ENCODE measurements at places on chromosomes 3 and 15.

- no peak overlapping the region for H3K4me3 ChIP-seq
- no peaks in the 10 kb centered on the region for H3K36me3 ChIP-seq
- H3K27me3 ChIP-seq, result no peaks in the 10 kb centered on the region
These were observed 20.2 kb downstream of the GBE1 start for GRCh38 chr3:81741216-81741615.

GRCh38 chr3:8253201-8253600, 248.4 kb upstream of the LMCD1 start:
- no peak overlapping the region for H3K27ac ChIP-seq
- DNase-seq, result no peak
- no peaks in the 10 kb centered on the region for H3K4me1 ChIP-seq

- no peaks in the 10 kb centered on the region for H3K27me3 ChIP-seq
- H3K36me3 ChIP-seq, result no peaks in the 10 kb centered on the region
These were observed 11.6 kb upstream of the EPHB3 start for GRCh38 chr3:184549796-184550577.

DNA sequence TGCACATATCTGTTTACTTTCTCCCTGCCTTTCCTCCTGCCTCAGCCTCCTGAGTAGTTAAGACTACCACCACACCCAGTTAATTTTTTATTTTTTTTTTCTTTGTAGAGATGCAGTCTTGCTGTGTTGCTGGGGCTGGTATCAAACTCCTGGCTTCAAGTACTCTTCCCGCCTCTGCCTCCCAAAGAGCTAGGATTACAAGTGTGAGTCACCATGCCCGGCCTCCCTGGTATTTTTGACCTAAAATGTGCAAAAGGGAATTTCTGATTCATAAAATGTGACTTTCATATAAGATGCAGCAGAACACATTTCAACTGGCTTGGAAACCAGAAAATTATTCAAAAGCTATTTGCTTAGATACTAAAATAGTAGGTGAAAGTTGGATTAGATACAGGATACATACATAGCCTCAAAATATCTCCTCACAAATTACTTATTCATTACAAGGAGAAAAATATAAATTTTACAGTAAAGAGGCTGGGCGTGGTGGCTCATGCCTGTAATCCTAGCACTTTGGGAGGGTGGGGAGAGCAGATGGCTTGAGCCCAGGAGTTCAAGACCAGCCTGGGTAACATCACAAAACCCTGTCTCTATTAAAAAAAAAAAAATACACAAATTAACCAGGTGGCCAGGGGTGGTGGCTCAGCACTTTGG, 32.0 kb downstream of the MAP4 start:
- no peaks in the 10 kb centered on the region for H3K27me3 ChIP-seq
- H3K4me1 ChIP-seq, result no peaks in the 10 kb centered on the region
- DNase-seq, result no peak
- H3K27ac ChIP-seq, result no peak overlapping the region

GRCh38 chr3:39166134-39166710, 12.8 kb upstream of the CSRNP1 start:
- no peak for DNase-seq
- H3K27me3 ChIP-seq, result no peaks in the 10 kb centered on the region
- no peak overlapping the region for H3K4me3 ChIP-seq
- H3K36me3 ChIP-seq, result no peaks in the 10 kb centered on the region
- H3K27ac ChIP-seq, result peak overlapping the region; percentile 46

DNA sequence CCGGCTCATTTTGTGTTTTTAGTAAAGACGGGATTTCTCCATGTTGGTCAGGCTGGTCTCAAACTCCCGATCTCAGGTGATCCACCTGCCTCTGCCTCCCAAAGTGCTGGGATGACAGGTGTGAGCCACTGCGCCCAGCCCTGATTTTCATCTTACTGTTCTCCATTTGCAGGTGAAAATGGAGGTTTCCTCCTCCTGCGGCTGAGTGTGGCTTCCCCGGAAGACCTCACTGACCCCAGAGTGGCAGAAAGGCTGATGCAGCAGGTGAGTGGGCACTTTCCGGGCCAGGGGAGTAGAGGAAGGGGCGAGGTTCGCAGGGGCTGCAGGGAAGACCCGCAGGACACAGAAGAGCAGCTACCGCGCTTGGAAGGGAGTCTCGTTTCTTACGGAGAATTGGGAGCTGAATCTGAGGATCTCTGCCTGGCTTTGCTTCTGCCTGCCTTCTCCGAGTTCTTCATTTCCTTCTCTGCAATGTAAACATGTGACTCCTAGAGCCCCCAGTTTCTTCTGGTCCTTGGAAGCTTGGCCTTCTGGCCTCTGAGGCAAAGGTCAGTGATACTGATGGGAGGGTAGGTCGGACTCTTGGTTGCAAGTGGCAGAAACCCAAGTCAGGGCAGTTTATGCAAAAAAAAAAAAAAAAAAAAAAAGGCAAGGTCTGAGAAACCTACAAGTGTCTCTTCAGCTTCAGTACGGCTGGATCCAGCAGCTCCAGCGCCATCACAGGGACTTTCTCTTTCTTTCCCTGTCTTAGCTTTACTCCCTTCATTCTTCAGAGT, 8.9 kb downstream of the MUC20 start:
- H3K4me1 ChIP-seq, result peaks cover 26% of the 10 kb centered on the region
- H3K27me3 ChIP-seq, result no peaks in the 10 kb centered on the region
- no peak overlapping the region for H3K4me3 ChIP-seq
- no peaks in the 10 kb centered on the region for H3K36me3 ChIP-seq
- H3K27ac ChIP-seq, result no peak overlapping the region

- no peak overlapping the region for H3K4me3 ChIP-seq
- H3K36me3 ChIP-seq, result no peaks in the 10 kb centered on the region
- H3K4me1 ChIP-seq, result no peaks in the 10 kb centered on the region
- no peaks in the 10 kb centered on the region for H3K27me3 ChIP-seq
- no peak overlapping the region for H3K27ac ChIP-seq
These were observed 551.9 kb upstream of the GOLIM4 start for GRCh38 chr3:168647582-168647981.

GRCh38 chr15:92801774-92802464, 98.2 kb upstream of the CHD2 start:
- H3K27me3 ChIP-seq, result no peaks in the 10 kb centered on the region
- peaks cover 16% of the 10 kb centered on the region for H3K4me1 ChIP-seq
- no peak overlapping the region for H3K4me3 ChIP-seq
- H3K27ac ChIP-seq, result peak overlapping the region; percentile 71
- H3K36me3 ChIP-seq, result no peaks in the 10 kb centered on the region

- H3K27ac ChIP-seq, result no peak overlapping the region
- no peaks in the 10 kb centered on the region for H3K36me3 ChIP-seq
- no peak overlapping the region for H3K4me3 ChIP-seq
These were observed 523.6 kb downstream of the NTRK3 start for GRCh38 chr15:87732976-87733375.

GRCh38 chr3:167854063-167854462, 118.5 kb downstream of the SERPINI1 start:
- H3K27me3 ChIP-seq, result no peaks in the 10 kb centered on the region
- no peak overlapping the region for H3K27ac ChIP-seq
- no peak for DNase-seq

GRCh38 chr3:57556459-57557084, 498 bp downstream of the PDE12 start:
- DNase-seq, result no peak
- H3K4me1 ChIP-seq, result peaks cover 5% of the 10 kb centered on the region
- no peaks in the 10 kb centered on the region for H3K27me3 ChIP-seq
- peak overlapping the region; percentile 96 for H3K4me3 ChIP-seq

GRCh38 chr3:148450819-148451218, 246.9 kb upstream of the AGTR1 start:
- no peaks in the 10 kb centered on the region for H3K36me3 ChIP-seq
- no peak overlapping the region for H3K27ac ChIP-seq
- no peak overlapping the region for H3K4me3 ChIP-seq
- peak; percentile 28 for DNase-seq

DNA sequence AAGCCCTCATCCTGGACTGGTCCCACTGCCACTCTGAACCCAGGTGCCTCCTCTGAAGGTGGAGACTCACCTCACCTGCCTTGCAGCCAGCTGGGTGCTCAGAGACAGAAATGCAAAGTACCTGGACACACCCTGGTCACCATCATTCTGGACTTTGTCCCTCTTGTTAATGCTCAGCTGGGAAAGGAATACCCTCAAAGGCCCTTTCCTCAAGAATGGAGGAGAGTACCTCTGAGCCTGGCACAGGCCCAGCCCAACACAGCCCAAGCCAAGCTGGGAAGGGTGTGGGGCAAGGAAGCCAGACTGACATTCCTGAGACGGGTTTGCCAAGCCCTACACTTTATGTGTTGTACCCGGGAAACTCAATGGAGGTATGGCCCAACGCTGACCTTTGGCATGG, 983 bp upstream of the ALAS1 start:
- H3K27ac ChIP-seq, result peak overlapping the region; percentile 88
- no peaks in the 10 kb centered on the region for H3K36me3 ChIP-seq
- H3K4me1 ChIP-seq, result peaks cover 12% of the 10 kb centered on the region
- H3K27me3 ChIP-seq, result no peaks in the 10 kb centered on the region
- H3K4me3 ChIP-seq, result no peak overlapping the region
- DNase-seq, result peak; percentile 99

GRCh38 chr3:129393271-129393670, 35.2 kb downstream of the EFCAB12 start:
- H3K36me3 ChIP-seq, result peaks cover 10% of the 10 kb centered on the region
- H3K27ac ChIP-seq, result no peak overlapping the region
- H3K4me1 ChIP-seq, result peaks cover 2% of the 10 kb centered on the region
- no peaks in the 10 kb centered on the region for H3K27me3 ChIP-seq
- no peak for DNase-seq

DNA sequence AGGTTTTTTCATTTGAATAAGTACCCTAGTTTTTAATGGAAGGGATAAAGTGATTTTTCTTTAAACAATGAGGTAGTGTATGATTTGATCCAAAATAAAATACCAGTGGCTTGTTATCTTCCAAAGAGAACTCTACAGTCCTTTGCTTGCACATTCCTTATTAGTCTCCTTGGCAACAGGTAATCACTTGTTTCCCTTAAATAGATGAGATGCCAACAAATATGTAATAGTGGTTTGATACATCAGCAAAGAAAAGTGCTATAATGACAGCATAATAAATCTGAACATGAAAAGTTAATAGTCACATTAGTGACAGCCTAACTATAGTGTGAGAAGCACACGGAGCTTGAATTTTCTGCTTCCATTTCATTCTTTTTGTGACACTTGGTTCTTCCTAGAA, 360.2 kb downstream of the ZNF385D start:
- H3K27me3 ChIP-seq, result no peaks in the 10 kb centered on the region
- DNase-seq, result no peak
- no peaks in the 10 kb centered on the region for H3K4me1 ChIP-seq
- no peak overlapping the region for H3K27ac ChIP-seq

- H3K36me3 ChIP-seq, result peaks cover 5% of the 10 kb centered on the region
- peak; percentile 34 for DNase-seq
- no peaks in the 10 kb centered on the region for H3K4me1 ChIP-seq
- no peak overlapping the region for H3K27ac ChIP-seq
These were observed 15.1 kb downstream of the U2SURP start for GRCh38 chr3:143016321-143016972.

- no peak overlapping the region for H3K27ac ChIP-seq
- no peak for DNase-seq
- H3K27me3 ChIP-seq, result no peaks in the 10 kb centered on the region
- no peak overlapping the region for H3K4me3 ChIP-seq
- peaks cover 2% of the 10 kb centered on the region for H3K36me3 ChIP-seq
These were observed 102.0 kb upstream of the PLXNA1 start for GRCh38 chr3:126880901-126881300.

GRCh38 chr3:14505001-14505802, 34.9 kb downstream of the GRIP2 start:
- H3K36me3 ChIP-seq, result no peaks in the 10 kb centered on the region
- no peaks in the 10 kb centered on the region for H3K27me3 ChIP-seq
- H3K4me3 ChIP-seq, result no peak overlapping the region
- H3K4me1 ChIP-seq, result no peaks in the 10 kb centered on the region
- DNase-seq, result no peak
- H3K27ac ChIP-seq, result no peak overlapping the region

DNA sequence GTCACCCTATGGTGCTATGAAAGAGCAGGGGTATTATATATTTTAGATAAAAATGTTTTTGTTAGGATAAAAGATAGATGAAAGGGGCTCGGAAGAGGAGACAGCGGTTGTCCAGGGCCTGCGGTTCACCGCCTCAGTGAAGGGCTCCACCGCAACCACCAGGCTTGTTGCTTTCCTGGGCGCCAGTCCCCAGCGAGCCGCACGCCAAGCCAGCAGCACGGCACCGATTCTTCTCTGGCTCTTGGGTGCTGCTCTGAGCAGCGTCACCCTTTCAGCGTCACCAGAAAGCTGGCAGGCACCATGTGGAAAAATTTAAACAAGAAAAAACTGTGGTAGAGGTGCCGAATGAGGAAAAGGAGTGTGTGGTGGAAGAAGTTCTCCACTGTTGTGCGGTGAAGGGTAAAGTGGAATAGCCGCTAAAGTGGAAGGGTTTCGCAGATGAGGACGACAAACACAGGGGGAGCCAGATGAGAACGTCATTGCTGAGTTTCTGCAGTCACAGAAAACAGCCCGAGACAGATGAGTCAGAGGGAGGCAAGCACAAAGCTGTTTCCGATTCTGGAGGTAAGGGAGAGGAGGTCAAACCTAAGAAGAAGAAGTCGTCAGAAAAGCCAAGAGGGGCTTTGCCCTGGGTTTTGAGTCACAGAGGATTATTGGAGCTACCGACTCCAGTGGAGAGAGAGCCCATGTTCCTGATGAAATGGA, 569.2 kb downstream of the ZBBX start:
- H3K27me3 ChIP-seq, result no peaks in the 10 kb centered on the region
- no peaks in the 10 kb centered on the region for H3K4me1 ChIP-seq
- H3K4me3 ChIP-seq, result no peak overlapping the region
- no peak for DNase-seq

DNA sequence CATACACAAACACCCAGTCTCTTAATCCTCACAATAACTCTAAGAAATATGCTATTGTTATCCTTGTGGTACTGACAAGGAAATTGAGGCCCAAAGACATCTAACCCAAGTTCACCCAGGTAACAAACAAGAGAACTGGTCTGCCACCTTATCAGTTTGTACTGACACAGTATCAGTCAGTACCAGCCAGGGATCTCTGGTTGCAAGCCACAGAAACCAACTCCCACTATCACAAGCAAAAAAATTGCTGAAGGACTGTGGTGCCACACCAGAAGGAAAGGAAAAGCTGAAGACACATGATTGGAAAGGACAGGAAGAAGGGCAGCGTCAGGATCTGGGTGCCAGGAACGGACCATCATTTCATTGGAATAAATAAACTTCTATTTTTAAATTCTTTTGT, 63.8 kb upstream of the GLCE start:
- no peaks in the 10 kb centered on the region for H3K4me1 ChIP-seq
- DNase-seq, result no peak
- H3K36me3 ChIP-seq, result no peaks in the 10 kb centered on the region
- no peaks in the 10 kb centered on the region for H3K27me3 ChIP-seq
- no peak overlapping the region for H3K27ac ChIP-seq
